ENCODE measurements at places on chromosomes 3 and 15.

DNA sequence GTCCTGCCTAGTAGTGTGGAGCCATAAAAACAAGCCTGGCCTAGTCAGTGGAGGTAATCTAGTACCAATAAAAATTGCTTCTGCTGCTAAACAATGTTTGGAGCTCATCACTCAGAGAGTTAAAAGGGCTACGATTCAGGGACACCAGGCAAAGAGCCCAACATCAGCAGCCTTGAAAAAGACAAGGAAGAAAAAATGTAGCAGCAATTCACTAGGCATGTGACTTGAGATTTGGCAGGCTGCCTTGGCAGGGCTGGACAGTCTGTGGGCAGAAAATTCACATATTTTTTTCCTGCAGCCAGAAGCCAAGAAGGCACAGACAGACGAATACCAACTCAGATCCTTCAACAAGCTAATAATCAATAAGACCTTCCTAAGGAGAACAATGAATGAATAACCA is 47.2 kb downstream of the IGSF11 start:
- peak; percentile 26 for DNase-seq
- no peaks in the 10 kb centered on the region for H3K36me3 ChIP-seq
- H3K4me1 ChIP-seq, result peaks cover 7% of the 10 kb centered on the region
- no peaks in the 10 kb centered on the region for H3K27me3 ChIP-seq
- no peak overlapping the region for H3K27ac ChIP-seq
- H3K4me3 ChIP-seq, result no peak overlapping the region

- no peaks in the 10 kb centered on the region for H3K27me3 ChIP-seq
- no peaks in the 10 kb centered on the region for H3K4me1 ChIP-seq
- no peak for DNase-seq
- H3K36me3 ChIP-seq, result no peaks in the 10 kb centered on the region
These were observed 6.4 kb upstream of the ITGB5 start for GRCh38 chr3:124893526-124893925.

- no peak overlapping the region for H3K27ac ChIP-seq
- no peaks in the 10 kb centered on the region for H3K4me1 ChIP-seq
- DNase-seq, result no peak
- no peaks in the 10 kb centered on the region for H3K27me3 ChIP-seq
- no peak overlapping the region for H3K4me3 ChIP-seq
These were observed 254.3 kb upstream of the ICE2 start for GRCh38 chr15:60733196-60733595.

DNA sequence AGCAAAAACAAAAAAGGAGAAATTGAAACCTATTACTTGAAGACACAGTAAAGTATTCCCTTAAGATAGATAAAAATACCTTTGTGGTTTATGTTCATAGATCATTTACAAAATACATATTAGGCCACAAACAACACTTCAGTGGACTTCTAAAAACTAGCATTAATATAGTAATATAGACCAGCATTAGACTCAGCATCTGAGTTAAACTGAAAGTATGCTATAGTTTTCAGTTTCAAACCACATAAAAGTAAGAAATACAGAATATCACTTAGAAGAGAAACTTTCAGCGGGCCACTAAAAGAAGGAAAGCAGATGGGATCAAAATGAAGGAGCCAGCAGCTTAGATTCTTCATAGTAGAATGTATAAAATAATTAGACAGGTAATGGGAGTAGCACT is 86.6 kb downstream of the MSL2 start:
- no peaks in the 10 kb centered on the region for H3K27me3 ChIP-seq
- H3K4me1 ChIP-seq, result no peaks in the 10 kb centered on the region
- no peak overlapping the region for H3K27ac ChIP-seq
- no peak overlapping the region for H3K4me3 ChIP-seq
- peaks cover 3% of the 10 kb centered on the region for H3K36me3 ChIP-seq
- DNase-seq, result no peak

DNA sequence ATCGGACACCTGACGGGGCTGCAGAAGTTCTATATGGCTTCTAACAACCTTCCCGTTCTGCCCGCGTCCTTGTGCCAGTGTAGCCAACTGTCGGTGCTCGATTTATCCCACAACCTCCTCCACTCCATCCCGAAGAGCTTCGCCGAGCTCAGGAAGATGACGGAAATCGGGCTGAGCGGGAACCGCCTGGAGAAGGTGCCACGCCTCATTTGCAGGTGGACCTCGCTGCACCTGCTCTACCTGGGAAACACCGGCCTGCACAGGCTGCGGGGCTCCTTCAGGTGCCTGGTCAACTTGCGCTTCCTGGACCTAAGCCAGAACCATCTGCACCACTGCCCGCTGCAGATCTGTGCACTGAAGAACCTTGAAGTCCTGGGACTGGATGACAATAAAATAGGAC is 9.8 kb upstream of the LRRC34 start:
- no peaks in the 10 kb centered on the region for H3K36me3 ChIP-seq
- H3K27ac ChIP-seq, result no peak overlapping the region
- H3K27me3 ChIP-seq, result no peaks in the 10 kb centered on the region
- no peak overlapping the region for H3K4me3 ChIP-seq
- no peak for DNase-seq

GRCh38 chr3:31695280-31696008 is 162.7 kb downstream of the STT3B start:
- no peak overlapping the region for H3K27ac ChIP-seq
- no peaks in the 10 kb centered on the region for H3K4me1 ChIP-seq
- H3K27me3 ChIP-seq, result no peaks in the 10 kb centered on the region
- no peak overlapping the region for H3K4me3 ChIP-seq
- no peak for DNase-seq

- no peaks in the 10 kb centered on the region for H3K27me3 ChIP-seq
- H3K4me1 ChIP-seq, result no peaks in the 10 kb centered on the region
- H3K4me3 ChIP-seq, result no peak overlapping the region
- no peak overlapping the region for H3K27ac ChIP-seq
- no peak for DNase-seq
These were observed 503.1 kb downstream of the MCTP2 start for GRCh38 chr15:94734460-94734859.

DNA sequence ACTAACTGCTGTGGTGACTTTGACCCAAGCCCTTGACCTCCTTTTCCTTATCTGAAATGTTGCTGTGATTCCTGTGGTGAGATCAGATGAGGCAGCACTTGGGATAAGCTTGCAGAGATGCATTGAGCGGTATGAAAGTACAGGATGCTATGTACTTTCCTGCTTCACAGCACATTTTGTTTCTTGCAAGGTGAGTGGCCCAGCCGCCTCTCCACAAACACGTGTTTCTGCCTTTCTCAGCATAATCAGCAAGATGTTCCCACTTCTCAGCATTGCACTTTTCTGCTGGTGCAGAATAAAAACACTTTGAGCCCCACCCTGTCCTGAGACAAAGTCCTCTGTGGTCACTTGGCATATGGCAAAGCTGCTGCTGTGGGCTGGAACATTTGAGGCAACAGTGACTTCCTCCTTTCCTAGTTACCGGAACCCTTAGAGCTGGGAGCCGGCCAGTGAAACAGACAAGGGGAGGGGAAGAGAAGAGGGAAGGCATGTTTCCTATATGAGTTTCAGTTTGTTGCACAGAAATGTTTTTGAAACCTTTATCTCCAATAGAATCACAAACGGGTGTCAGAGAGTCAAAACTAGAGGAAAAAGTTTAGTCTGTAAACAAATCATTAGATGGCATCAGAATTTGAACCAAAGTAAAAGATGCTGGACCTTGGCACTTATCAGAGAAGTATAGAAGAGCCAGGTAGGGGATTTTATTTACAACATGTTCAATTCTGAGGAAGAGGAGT is 5.0 kb downstream of the NUDT16 start:
- no peaks in the 10 kb centered on the region for H3K36me3 ChIP-seq
- no peak for DNase-seq
- no peak overlapping the region for H3K27ac ChIP-seq

- no peak overlapping the region for H3K4me3 ChIP-seq
- H3K4me1 ChIP-seq, result peaks cover 10% of the 10 kb centered on the region
- DNase-seq, result no peak
- H3K36me3 ChIP-seq, result no peaks in the 10 kb centered on the region
- H3K27ac ChIP-seq, result no peak overlapping the region
- H3K27me3 ChIP-seq, result peaks cover 4% of the 10 kb centered on the region
These were observed 516.7 kb upstream of the CFAP20DC start for GRCh38 chr3:59566481-59566975.

DNA sequence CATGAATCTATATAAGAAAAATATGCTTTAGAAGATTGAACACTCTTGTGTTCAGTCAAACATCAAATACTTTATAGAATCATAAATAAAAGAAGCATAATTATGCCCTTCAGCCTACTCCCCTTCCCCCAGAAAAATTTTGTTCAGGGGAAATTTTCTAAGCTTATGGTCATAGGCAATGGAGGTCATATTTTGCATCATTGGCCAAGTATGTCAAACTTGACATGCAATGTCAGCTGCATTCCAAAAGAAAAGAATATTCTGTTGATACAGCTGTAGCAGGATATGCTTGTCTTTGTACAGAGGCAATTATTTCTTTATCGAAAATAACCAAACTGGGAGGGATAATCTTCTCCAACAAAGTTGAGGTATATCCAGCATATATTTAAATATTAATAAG is 328.2 kb downstream of the ZIC1 start:
- no peak overlapping the region for H3K27ac ChIP-seq
- no peaks in the 10 kb centered on the region for H3K4me1 ChIP-seq

DNA sequence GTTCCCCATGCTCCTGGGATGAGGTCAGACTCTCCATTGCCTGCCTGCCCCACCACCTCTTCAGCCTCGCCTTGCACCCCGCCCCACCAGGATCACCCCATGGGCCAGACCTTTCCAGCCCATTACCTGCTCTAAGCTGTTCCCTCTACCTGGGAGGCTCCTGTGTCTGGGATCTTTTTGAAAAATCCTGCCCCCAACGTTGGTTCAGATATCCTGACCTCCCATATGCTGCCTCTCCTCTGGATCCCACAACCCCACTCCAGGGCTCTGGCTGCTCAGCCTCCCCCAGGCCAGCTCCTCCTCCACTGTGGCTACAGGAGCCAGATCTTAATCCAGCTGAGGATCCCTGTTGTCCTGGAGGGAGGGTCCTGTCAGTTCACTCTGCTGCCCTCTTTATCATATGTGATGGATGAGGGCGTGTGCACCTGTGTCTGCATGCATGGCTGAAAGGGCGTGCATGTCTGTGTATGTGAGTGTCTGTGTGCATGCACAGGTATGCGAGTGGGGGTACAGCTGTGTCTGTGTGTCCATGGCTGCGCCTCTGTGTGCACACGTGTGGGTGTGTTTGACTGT is 21.7 kb upstream of the ALAS1 start:
- no peak overlapping the region for H3K4me3 ChIP-seq
- no peak overlapping the region for H3K27ac ChIP-seq
- H3K36me3 ChIP-seq, result no peaks in the 10 kb centered on the region
- H3K27me3 ChIP-seq, result no peaks in the 10 kb centered on the region
- peaks cover 6% of the 10 kb centered on the region for H3K4me1 ChIP-seq

DNA sequence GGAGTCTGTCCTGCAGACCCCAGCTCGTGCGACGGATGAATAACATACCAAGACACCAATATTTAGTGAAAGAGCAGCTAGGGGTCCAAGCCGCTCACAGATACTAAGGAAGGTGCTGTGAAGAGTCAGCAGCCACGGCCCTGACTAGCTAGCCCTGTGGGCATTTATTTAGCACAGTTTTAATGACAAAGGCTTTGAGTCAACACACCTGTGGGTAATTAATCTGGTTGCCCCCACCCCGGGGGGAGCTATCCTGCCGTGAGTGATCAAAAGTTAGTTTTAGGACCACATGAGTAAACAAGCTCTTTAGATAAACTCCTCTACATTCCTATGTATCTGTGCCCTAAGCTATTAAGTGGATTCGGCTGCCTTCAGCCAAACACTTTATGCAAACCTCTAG is 18.7 kb downstream of the CAPN3 start:
- DNase-seq, result no peak
- H3K27me3 ChIP-seq, result no peaks in the 10 kb centered on the region
- no peaks in the 10 kb centered on the region for H3K36me3 ChIP-seq
- H3K27ac ChIP-seq, result no peak overlapping the region
- H3K4me3 ChIP-seq, result no peak overlapping the region
- no peaks in the 10 kb centered on the region for H3K4me1 ChIP-seq

GRCh38 chr3:78809966-78810365 is 957.8 kb downstream of the ROBO1 start:
- no peak overlapping the region for H3K4me3 ChIP-seq
- H3K27me3 ChIP-seq, result no peaks in the 10 kb centered on the region
- no peaks in the 10 kb centered on the region for H3K36me3 ChIP-seq
- DNase-seq, result no peak
- H3K27ac ChIP-seq, result no peak overlapping the region

GRCh38 chr3:67691207-67691606 is 36.8 kb upstream of the SUCLG2 start:
- no peak overlapping the region for H3K27ac ChIP-seq
- H3K27me3 ChIP-seq, result no peaks in the 10 kb centered on the region
- H3K4me1 ChIP-seq, result no peaks in the 10 kb centered on the region
- no peak for DNase-seq

- no peaks in the 10 kb centered on the region for H3K36me3 ChIP-seq
- DNase-seq, result no peak
- no peak overlapping the region for H3K4me3 ChIP-seq
- no peaks in the 10 kb centered on the region for H3K27me3 ChIP-seq
- no peak overlapping the region for H3K27ac ChIP-seq
- H3K4me1 ChIP-seq, result peaks cover 11% of the 10 kb centered on the region
These were observed 145.4 kb downstream of the ALCAM start for GRCh38 chr3:105512061-105512460.

DNA sequence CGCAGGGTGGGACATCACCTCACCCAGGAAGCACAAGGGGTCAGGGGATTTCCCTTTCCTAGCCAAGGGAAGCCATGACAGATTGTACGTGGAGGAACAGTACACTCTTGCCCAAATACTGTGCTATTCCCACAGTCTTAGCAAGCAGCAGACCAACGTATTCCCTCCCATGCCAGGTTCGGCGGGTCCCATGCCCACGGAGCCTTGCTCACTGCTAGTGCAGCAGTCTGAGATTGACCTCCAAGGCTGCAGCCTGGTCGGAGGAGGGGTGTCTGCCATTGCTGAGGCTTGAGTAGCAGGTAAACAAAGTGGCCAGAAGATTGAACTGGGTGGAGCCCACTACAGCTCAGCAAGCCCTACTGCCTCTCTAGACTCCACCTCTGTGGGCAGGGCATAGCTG is 39.0 kb downstream of the ALDH1A2 start:
- H3K4me1 ChIP-seq, result no peaks in the 10 kb centered on the region
- no peak for DNase-seq
- no peaks in the 10 kb centered on the region for H3K36me3 ChIP-seq
- no peaks in the 10 kb centered on the region for H3K27me3 ChIP-seq

DNA sequence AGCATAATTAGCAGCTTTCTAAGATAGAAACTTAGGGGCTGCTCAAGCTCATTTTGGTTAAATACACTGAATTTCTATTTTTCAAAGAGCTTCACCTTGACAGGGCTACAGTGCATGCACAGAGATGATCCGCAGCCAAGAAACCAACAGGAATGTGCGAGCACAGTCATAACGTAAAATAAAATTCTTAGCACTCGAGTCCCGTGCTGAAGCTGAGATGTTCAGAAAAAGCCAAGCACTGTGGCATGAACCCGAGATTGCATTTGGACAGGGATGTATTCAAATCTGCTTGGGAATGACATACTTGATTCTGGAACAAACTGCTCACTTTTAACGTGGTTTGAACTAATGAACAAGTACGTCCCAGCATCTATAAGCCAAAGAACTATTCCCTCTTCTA is 340.3 kb downstream of the FOXP1 start:
- no peaks in the 10 kb centered on the region for H3K36me3 ChIP-seq
- no peak for DNase-seq
- H3K4me3 ChIP-seq, result no peak overlapping the region
- H3K4me1 ChIP-seq, result peaks cover 39% of the 10 kb centered on the region

- no peak overlapping the region for H3K4me3 ChIP-seq
- H3K27me3 ChIP-seq, result peaks cover 2% of the 10 kb centered on the region
- H3K27ac ChIP-seq, result no peak overlapping the region
These were observed 36.1 kb upstream of the MCF2L2 start for GRCh38 chr3:183464480-183464879.

- no peak for DNase-seq
- H3K27me3 ChIP-seq, result peaks cover 2% of the 10 kb centered on the region
- H3K4me3 ChIP-seq, result no peak overlapping the region
- H3K4me1 ChIP-seq, result peaks cover 6% of the 10 kb centered on the region
- no peak overlapping the region for H3K27ac ChIP-seq
These were observed 2.7 kb upstream of the PARP16 start for GRCh38 chr15:65289261-65289854.
